Mucosa of descending colon (tissue), 3 donors: ENCODE measurements at places on chromosomes 5 and 9.

DNA sequence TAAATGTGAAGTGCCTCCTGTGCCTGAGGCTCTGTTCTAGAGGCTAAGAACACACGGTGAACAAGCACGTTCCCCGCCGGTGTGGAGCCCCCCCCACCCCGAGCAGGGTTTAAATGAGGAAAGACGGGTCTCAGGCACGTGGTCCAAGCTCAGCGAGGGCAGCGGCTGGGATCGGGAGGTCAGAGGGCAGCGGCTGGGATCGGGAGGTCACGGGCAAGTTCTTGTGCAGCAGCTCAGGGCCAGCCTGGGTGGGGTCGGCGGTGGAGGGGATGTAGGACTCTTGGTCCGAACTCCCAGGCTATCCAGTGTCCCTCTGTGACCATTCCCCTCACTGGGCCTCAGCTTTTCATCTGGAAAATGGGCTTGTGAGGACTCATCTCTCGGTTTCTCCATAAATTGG is 2.7 kb upstream of the GBGT1 start:
- DNase-seq = no peak

DNA sequence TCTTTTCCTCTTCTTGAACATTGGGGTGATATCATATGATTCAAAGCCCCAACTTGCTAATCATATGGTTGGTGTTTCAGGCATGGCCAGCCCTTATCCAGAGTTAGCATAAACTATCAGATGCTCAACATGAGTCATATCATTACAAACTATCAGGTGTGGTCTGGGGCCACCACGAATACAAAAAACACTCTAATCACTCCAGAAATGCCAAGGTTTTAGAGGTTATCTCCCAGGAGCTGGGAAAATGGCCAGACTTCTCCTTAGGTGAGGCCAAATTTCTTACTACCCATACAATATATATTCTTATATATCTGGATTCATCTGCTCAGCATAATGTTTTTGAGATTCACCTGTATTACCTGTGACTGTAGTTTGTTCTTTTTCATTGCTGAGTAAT is 210.5 kb downstream of the CCDC171 start:
- DNase-seq = no peak

GRCh38 chr9:3244963-3245653 is 280.7 kb downstream of the RFX3 start:
- no peak for DNase-seq

DNA sequence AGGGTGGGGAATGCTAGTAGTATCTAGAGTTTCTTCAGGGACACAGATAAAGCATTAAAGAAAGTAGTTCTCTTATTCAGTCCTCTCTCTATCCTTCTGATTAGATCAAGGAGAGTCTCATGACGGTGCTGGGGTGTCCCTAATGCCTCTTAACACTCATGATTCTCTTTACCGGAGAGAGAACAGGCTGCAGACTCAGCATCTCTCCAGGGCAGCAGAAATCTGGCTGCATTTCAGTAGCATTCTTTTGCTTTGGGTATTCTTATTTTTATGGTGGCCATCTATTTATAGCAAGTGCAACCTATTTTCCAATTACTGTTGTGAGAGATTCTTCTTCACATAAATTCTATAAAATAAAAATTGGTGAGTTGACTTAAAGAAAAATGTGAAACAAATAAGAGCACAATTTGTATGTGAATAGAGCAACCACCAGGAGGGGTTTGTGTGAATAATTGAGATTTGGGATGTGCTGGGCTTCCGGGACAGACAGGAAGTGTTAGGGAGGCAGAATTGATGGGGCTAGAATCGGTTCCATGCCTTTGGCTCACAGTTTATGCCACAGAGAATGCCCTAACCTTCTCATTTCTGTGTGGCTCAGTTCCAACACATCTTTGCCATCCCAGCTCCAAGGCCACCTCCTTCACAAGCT is 23.8 kb upstream of the BOD1 start:
- DNase-seq = no peak

GRCh38 chr9:108074900-108075299 is 585.3 kb upstream of the KLF4 start:
- DNase-seq = no peak

GRCh38 chr9:126589349-126589748 is 24.4 kb upstream of the LMX1B start:
- DNase-seq = no peak

DNA sequence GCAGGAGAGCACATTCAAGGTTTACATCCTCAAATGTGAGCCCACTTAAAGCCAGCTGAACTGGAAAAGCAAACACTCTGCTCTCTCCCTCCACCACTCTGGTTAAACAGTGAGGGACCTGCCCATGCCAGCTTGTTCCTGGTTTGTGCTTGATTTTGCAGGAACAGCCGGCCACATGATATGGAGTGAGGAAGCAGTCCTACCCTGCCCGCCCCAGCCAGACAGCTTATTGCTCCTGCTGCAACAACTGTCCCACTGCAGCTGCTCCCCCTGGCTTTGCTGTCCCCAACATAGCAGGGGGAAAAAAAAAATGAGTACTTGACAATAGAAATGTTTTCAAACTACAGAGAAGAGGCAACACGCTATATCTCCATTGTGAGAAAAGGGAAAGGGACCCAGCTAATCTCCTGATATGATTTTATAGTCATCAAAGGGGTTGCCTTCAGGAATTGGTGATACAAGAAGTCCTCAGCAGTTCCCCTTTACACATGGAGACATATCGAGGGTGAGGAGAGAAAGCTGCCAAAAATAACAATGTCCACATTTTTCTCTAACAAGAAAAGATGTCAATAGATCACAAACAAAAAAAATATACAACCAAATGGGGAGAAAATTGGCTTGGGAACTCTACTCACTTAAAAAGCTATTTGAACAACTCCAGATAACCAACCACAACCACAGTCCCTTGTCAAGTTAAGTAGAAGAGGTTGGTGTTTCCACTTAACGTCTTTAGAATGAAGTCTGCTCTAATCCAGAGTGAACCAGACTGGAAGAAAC is 4.6 kb downstream of the MYO10 start:
- DNase-seq = peak; percentile 89

DNA sequence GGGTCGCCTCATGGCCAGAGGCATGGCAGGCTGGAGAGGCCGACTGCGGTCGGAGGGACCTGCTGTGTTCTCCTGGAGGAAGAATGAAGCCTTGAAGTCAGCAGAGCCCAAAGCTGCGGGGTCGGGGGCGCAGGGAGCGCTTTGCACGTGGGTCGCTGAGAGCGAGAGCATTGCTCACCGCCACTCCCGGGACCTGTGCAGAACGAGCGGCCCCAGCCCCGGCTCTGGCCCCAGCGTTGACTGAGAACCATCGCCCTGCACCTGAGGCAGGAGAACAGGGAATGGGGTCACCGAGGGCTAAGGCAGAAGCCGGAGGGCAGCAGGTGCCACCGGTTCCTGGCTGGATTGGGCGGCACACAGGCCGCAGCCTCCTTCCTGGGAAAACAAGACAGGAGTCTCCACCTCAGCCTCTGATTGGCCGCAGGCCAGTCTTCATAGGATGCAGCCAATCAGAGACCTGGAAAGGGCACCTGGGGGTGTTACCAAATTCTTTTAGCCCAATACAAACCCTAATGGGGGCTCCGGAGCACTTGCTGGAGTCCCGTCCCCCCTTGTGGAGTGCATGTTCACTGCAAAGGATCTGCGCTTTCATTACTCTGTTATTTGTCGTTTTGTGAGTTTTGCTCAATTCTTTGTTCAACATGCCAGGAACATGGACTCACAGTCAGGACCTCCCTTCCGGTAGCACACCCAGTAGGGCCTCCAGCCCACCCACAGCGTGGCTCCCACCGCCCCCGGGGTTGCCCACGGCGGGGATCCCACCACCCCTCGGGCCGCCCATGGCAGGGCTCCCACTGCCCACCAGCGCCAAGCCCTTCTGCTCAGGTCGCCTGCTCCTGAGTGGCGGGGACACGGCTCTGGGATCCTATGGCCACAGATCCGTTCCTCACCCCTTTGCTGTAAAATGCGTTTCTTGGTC is 24.7 kb upstream of the SLC6A19 start:
- DNase-seq = peak; percentile 46

DNA sequence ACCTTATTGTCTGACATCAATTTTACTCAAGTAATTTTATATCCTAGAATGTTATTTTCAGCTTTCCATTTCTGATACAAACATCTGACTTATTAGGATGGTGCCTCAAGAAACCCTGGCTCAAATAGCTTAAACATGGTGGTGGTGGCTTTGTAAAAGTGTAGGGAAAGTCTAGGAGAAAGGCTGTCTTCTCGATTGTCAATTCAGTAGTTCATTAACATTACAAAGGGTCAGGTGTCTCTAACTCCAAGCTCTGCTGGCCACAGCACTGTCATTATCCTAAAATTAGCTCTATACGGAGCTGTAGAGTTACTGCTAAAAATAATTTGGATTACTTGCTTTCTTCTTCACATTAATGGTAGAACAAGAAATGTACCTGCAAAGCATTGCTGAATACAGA is 1360.1 kb upstream of the CDH6 start:
- no peak for DNase-seq

GRCh38 chr5:127013407-127013806 is 17.0 kb downstream of the MARCHF3 start:
- no peak for DNase-seq

DNA sequence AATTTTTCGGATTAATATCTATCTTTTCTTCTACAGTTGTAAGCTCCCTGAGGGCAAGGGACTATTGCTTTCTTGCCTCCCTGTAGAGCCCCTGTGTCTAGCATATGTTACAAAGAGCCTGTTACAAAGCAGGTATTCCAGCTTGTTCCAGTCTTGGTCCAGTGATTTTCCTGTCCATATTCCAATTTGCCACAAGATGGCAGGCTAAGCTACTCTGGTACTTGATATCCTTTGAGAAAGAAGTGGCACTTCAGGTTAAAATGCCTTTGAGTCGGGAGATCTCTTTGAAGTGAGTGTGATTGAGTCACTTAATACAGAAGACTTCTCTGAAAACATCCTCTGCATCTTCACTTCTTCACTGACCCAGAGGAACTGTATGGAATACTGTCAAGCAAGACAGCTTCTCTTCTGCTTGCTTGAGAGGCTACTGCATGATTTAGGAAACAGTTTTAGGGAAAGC is 24.5 kb downstream of the CAVIN4 start:
- DNase-seq = no peak

GRCh38 chr5:2905741-2906140 is 154.3 kb upstream of the IRX2 start:
- no peak for DNase-seq

DNA sequence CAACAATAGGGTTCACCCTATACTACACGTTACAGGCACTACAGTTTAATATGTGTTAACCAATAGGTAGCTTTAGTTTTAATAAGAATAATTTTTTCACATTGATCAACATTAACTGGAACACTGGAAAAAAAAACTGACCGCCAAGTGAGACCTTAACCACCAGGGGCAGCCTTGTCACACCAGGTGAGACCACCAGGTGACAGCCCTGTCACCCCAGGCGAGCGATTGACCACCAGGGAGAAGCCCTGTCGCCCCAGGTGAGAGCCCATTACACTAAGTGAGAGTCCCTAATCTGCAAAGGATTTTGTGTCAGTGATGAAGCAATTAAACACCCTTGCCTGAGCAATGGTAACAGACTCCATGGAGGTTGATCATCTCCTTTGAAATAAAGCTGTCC is 75.4 kb upstream of the SYK start:
- no peak for DNase-seq
